H9 (cell line): ENCODE measurements at places on chromosomes 3 and 15.

DNA sequence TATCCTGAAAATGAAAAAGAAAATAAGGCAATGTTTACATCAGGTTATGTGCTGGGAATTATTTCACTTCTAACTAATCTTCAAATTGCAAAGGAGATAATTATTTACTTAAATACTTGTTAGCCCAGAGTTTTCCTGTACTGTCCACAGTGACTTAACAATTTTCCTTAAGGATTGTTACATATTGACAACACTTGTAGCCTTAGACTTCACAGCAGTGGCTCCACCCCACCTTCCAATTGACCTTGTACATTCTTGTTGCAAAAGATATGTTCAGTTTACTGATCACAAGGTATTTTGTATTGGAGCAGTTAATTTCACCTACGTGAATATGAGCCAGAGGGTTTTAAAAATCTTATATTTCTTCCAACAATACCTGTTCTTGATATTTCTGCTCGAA lies 376.9 kb downstream of the CNTN6 start:
- no peak for DNase-seq

DNA sequence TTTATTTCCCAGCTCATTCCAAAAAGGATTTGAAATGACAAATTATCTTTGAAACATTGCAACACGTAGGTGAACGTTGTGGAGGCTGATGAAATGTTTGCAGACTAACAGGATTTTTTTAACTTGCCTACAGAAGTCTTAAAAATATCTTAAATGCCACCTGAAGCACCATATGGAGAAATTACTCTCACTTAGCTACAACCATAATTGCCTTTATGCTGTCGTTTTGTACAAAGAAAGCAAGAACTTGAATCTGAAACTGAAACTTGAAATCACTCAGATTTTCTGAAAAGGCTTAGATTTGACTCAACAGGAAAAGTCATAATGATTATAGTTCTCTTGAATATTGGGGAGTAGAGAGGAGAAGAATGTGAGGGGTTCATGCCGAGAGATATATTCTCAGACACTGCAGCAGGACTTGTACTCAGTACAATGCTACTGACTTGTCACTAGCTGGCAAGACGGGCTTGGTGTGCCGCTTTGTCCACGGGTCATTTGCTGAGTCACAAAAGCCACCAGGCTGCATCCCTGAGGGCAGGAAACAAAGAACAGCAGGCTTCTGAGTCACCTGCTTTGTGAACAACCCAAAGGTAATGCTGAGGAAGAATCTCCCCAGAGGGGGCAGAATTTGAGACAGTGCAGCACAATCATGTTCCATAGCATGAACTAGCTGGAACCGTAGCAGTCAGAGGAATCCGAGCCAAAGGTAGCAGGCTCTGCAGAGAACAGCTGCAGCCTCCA lies 7.1 kb upstream of the FMN1 start:
- peak; percentile 90 for DNase-seq

GRCh38 chr15:85717212-85717611 lies 77.5 kb downstream of the KLHL25 start:
- DNase-seq: no peak

GRCh38 chr3:175356899-175357324 lies 497.8 kb downstream of the NAALADL2 start:
- DNase-seq: no peak

DNA sequence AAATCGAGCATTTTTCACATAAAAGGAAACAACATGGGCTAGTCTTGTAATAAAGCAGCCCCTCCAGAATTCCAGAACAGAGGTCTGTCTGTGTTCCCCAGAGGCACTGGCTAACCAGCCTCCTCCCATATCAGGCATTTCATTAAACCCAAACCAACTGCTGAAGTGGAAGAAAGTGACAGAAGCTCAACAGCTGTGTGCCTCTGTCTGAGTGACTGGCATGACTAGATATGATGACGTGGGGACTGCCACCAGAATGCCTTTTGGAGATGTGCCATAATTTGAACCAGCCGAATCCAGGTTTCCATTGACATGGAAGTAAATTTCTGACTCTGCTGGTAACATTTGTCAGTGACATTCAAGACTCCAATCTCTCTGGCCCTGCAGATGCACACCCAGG lies 8.7 kb downstream of the LIMD1 start:
- no peak for DNase-seq

- no peak for DNase-seq
Observed at GRCh38 chr15:43896543-43896942, 69.7 kb downstream of the WDR76 start.

- DNase-seq: peak; percentile 68
Observed at GRCh38 chr3:55486101-55486856, 827 bp downstream of the WNT5A start.

DNA sequence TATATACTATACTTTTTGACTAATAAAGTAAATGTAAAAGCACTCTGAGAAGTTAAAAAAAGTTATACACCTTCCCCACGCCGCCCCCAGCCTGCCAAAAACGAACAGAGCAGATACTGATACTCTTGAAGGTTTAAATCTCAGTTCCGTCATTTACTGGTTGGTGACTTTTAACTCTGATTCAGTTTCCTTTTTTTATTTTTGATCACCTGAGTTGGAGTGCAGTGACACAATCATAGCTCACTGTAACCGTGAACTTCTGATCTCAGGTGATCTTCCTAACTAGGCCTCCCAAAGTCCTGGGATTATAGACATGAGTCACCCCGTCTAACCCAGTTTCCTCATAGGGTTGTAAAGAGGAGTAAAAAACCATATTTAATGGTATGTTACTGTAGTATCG lies 3.3 kb upstream of the TIPIN start:
- DNase-seq: no peak

DNA sequence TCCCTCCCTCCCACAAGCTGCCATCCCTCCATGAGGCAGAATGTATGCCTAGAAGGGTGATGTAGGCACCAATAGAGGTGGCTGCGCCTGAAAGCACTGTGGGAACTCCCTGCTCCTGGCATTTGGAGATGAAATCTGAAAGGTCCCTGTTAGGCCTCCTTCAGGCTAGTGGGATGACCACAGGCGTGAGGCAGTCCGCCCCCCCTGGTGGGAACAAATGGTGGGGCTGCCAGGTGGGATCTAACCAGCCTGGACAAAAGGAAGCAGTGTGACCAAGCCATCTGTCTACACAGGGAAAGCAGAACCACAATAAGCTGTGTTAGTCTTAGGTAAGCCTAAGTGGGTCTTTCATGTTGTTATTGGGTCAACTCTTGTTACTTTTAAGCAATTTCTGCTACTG lies 25.3 kb downstream of the IL5RA start:
- no peak for DNase-seq

GRCh38 chr3:46700772-46701171 lies 420 bp upstream of the TMIE start:
- no peak for DNase-seq

GRCh38 chr3:139020036-139020867 lies 474 bp downstream of the PRR23B start:
- DNase-seq: no peak

DNA sequence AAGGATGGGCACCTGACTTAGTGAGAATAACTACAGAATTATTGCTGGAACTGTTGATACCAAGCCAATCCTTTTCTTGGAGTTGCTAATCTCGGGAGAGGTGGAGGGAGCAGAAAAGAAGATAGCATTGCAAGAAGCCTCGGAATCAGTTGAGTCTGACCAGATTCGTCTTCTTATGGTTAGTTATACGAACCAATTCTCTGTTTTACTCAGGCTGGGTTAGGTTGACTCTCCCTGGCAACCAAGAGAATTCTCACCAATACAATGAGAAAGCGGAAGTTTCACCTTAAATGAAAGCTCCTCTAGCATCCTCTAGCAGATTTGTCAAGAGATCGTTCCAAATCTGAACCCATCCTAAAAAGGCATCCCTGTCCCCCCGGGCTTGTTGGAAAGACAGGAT lies 43.5 kb upstream of the UBE2E1 start:
- no peak for DNase-seq

GRCh38 chr3:11845651-11846050 lies 1.0 kb downstream of the TAMM41 start:
- no peak for DNase-seq

DNA sequence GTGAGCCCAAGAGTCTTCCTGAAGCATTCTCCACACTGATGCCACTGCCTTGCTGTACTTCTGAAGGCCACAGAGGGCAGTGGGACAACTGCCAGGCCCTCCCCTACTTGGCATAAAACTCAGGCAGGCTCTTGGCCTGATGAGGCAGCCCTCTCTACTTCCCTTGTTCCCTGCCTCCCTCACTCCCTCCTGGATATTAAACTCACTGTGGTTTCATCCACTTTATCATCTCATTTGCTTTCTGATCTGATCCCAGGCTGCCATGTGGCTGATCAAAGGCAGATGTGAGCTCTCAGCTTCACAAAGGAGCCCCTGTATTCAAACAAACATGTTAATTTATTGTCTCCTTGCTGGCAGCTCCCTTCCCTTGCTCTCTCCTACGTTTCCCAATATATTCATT lies 533.5 kb downstream of the IGSF11 start:
- DNase-seq: peak; percentile 71

GRCh38 chr3:120350401-120350941 lies 1.3 kb upstream of the LRRC58 start:
- DNase-seq: no peak

GRCh38 chr3:53193466-53194209 lies 32.6 kb downstream of the PRKCD start:
- no peak for DNase-seq

- no peak for DNase-seq
Observed at GRCh38 chr15:90913398-90913944, 10.4 kb downstream of the MAN2A2 start.

GRCh38 chr3:27986234-27986879 lies 255.1 kb upstream of the CMC1 start:
- DNase-seq: peak; percentile 70

DNA sequence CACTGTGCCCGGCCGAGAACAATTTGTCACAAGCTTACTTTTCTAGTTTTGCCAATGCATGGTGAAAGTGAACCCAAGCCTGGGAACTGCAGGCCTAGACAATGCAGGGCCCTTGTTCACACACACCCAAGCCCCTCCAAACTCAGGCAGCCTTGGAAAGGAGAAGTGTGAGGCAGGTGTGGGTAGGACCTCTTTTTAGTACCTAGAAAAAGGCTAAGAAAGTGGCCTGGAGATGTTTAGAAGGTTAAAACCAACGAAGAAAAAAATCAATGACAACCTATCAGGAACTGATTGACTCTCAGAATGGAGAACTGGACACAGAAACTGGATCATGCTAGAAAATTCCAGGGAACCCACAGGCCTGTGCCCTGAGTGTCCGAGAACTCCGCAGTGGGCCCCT lies 18.8 kb downstream of the IDH2 start:
- DNase-seq: no peak

DNA sequence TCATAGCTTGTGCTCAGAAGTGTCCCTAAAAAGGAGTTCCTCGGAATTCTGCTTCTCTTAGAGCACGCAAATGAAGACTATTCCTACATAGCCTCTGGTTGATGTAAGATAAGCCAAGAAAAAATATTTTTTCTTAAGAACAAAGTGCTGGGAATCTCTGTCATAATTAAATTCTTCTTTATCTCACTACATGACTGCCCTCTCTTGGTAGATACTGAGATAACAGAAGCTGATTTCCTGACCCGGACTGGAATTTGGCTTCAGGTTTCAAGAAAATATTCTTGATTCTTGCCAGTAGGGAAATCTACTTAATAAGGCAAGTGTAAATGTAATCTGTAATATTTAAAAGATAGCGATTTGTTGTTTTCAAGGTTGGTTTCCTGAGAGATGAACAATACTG lies 31.3 kb upstream of the SETMAR start:
- no peak for DNase-seq

- DNase-seq: no peak
Observed at GRCh38 chr3:50233176-50233575, 2.8 kb upstream of the GNAI2 start.

GRCh38 chr15:89442671-89443307 lies 53.6 kb downstream of the RHCG start:
- DNase-seq: peak; percentile 86

- DNase-seq: no peak
Observed at GRCh38 chr3:127084401-127084990, 101.6 kb downstream of the PLXNA1 start.

DNA sequence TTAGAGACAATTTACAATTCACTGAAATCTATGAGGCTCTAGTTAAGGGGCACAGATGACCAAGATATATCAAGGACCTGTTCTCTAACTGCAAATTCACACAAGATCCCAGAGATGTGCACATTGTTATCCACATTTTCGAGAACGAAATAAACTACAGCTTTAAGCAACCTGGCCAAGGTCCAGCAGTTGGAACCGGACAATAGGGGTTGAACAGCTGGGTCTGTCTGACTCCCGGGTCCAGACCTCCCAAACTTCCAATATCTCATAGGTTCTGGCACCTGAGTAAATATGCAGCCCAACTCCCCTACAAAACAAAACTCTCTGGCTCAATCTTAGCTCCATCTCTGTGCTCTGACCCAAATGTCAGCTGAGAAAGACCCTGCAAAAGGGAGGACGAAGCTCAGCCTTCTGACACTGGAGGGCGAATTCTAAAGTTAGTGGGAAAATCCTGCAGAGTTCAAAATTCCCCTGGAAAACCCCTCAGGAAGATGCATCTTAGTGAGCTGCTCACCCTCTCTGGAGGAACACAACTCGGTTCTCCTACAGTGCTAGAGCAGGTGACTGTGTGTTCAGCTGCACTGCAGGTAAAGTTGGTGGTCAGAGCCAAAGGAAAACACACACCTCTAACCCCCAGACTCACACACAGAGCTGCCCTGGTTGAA lies 14.2 kb upstream of the SPATA12 start:
- DNase-seq: no peak

GRCh38 chr3:128416578-128417211 lies 50.0 kb downstream of the DNAJB8 start:
- no peak for DNase-seq

DNA sequence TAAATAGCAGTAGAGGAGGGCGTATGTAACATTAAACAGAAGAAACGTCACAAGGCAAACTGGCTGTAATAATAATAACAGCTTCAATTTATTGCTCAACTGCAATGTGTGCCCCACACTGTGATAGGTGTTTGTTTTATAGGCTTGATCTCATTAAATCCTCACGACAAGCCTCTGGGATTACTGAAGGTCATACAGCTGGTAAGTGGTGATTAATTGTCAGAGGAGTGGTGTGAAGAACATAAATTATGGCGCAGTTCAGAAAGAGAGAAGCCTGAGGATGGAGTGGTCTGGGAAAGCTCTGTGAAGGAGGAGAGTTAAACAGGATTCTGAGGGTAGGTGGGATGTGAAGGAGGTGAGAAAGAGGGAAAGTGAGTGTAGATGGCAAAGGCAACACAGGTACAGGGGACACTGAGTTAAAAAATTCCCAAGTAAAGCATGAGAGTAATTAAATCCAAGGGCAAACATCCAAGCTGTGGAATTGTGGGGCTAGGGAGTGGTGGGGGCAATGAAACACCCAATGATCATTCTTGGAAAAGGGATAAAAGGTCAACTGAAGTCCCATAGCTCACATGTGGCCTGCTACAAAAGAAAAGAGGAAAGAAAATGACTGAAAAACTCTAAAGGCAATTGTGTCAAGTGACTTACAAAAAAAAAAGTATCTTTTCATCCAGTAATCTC lies 16.5 kb upstream of the GLCE start:
- no peak for DNase-seq

DNA sequence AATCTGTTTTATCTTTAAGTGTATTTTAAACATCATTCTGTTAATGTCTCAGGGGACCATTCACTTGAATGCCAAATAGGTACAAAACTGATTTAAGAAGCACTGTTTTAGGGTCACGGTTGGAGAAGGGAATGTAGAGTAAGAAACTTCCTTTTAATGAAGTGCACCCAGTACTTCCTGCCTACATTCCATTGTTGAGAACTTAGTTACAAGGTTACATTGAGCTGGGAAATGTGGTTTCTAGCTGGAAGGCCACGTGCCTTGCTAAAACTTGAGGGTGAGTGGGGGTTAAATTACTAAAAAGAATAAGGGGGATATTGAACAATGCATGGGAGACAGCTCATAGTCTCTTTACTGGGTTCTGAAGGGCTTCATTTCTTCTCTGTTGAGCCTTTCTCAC lies 78.3 kb upstream of the TBC1D5 start:
- DNase-seq: no peak
